ENCODE measurements at places on chromosomes 1 and 21.
A peak's percentile ranks its signal among the peaks of the same experiment; 100 is the strongest.

- DNase-seq, result no peak
Measured at GRCh38 chr1:248881261-248881660, 22.4 kb upstream of the ZNF692 start.

- DNase-seq, result no peak
Measured at GRCh38 chr21:31342348-31342747, 1.7 kb downstream of the TIAM1 start.

GRCh38 chr1:26413031-26413430, 2.4 kb downstream of the LIN28A start:
- DNase-seq, result no peak

GRCh38 chr1:114034567-114035303, 55.5 kb downstream of the OLFML3 start:
- DNase-seq, result no peak

- DNase-seq, result peak; percentile 14
Measured at GRCh38 chr1:8004803-8005573, 21.1 kb downstream of the ERRFI1 start.

DNA sequence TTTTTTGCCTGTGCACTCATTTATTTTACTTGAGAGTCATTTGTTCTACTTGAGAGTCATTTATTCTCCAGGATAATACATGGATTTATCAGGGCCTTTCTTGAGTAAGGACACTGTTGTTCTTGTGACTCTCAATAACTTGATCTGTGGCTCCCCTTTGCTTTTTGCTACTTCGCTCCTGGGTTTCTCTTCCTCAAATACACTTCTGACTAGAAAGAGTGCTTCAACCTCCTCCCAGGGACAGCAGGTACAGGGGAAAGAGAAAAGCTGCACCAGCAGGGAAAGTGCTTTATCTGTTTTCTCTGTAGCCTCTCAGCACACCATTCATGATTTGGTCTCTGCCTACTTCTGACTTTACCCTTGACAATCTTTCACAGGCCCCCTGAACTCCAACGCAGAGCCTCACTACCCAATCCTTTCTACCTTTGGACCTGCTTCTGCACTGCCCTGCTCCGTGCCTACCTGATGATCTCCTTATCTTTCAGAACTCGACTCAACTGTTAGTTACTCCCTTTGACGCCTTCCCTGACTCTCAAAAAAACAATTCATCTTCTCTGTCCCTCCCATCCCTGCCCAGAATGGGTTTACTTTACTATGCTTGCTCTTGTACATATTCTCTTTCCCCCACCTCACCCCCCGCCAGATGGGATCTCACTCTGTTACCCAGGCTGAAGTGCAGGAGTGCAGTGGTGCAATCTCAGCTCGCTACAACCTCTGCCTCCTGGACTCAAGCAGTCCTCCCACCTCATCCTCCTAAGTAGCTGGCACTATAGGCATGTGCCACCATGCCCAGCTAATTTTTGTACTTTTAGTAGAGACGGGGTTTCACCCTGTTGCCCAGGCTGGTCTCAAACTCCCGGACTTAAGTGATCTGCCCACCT, 15.6 kb upstream of the PIGM start:
- no peak for DNase-seq
